ENCODE measurements at places on chromosomes 12 and 14. TPM values are rescaled to one million over a fixed set of nuclear protein-coding genes. Genes with fewer than 3 reads are reported as not detected.

Gene CFAP251
- 0.81 TPM for total RNA-seq

Gene PIWIL1
- total RNA-seq = not detected

Gene NUAK1
- total RNA-seq = 10.1 TPM

Gene CELA1
- total RNA-seq = not detected

Gene MYF5
- total RNA-seq = not detected

Gene PLEKHD1
- 0.37 TPM for total RNA-seq

Gene FAM186B
- 0.46 TPM for total RNA-seq

Gene MGAT4C
- total RNA-seq = 2.1 TPM

Gene LRRK2
- 0.17 TPM for total RNA-seq

Gene CLEC4D
- total RNA-seq = 0.42 TPM

Gene ASCL1
- total RNA-seq = 0.20 TPM

Gene ACRBP
- 1.3 TPM for total RNA-seq

Gene RPL10L
- not detected for total RNA-seq

Gene NTN4
- 0.13 TPM for total RNA-seq

DNA sequence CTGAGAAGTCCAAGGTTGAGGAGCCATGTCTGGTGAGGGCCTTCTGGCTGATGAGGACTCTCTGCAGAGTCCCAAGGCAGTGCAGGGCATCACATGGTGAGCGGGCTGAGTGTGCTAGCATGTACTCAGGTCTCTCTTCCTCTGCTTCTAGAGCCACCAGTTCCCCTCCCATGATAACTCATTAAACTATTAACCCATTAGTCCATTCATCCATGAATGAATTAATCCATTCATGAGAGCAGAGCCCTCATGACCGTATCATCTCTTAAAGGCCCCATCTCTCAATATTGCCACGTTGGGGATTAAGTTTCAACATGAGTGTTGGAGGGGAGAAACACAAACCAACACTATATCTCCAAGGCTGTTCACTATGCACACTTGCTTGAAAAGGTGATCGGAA is 83.7 kb downstream of the TMEM30B start:
- DNase-seq = no peak

DNA sequence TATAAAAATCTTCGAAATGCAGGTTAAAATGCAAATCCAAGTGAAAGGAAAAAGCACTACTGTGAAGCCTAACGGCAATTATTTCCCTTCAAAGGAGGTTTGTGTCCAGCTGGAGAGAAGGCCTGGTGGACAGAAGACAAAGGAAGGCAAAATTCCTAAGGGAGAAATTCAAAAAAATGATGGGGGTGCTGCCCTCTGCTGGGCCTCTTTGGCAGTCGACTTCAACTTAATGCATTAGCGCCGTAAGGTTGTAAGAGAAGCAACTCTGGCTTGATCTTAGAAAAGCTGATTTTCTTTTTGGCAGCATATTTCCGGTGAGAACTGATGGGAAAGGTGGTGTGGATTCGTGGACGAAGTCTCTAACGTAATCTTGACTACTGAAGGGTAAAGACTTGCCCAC is 34.3 kb upstream of the CHFR start:
- no peak for DNase-seq

GRCh38 chr14:54356172-54356571 is 40.6 kb upstream of the CDKN3 start:
- DNase-seq = no peak

GRCh38 chr14:39784461-39784860 is 352.2 kb upstream of the FBXO33 start:
- DNase-seq = no peak

- DNase-seq = no peak
Measured at GRCh38 chr12:113060336-113060960, 3.9 kb downstream of the DTX1 start.

DNA sequence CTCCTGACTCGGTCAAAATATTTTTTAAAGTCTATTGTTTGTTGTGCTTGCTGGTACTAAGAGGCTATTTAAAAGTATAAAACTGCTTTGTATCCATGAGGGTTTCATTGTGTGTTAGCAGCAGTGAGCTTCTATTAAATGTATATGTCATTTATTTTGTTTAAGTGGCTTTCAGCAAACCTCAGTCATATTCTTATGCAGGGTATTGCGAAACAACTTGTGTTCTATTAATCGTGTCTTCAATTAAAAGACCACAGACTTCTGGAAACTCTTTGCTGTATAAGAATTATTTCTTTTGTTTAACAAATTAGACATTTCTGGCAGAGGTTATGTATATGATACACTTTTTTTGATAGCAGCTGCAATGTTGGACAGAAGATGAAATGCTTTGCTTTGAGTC is 6.5 kb downstream of the IAPP start:
- DNase-seq = no peak

GRCh38 chr14:33516898-33517436 is 433.9 kb downstream of the EGLN3 start:
- DNase-seq = no peak

DNA sequence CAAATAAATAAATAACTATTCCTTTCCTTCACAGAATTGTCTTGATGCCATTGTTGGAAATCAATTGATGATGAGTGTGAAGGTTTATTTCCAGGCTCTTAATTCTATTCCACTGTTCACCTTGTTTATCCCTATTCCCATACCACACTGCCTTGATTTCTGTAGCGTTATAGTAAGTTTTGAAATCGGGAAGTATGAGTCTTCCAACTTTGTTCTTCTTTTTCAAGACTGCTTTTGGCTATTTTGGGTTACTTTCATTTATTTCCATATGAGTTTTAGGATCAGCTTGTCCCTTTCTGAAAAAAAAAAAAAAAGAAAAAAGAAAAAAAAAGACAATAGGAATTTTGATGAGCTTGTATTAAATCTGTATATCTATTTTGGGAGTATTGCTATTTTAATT is 9.3 kb upstream of the CDK2AP1 start:
- DNase-seq = no peak

DNA sequence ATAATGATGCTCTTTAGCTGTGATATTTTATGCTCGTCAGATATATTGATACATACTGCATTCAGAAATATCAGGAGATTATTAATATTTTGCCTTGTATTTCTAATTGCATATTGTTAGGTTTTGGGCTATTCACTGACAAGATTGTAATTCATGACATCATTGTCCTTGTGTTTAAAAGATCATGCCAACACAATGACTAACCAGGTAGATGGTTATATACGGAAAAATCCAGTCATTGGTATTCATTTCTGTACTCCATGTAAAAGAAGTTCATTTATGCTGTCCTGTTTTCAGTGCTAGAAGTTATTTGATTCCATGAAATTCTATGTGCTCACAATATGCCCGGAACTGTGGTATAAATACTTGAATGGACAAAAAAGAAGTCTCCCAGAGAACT is 107.5 kb downstream of the KITLG start:
- DNase-seq = no peak

DNA sequence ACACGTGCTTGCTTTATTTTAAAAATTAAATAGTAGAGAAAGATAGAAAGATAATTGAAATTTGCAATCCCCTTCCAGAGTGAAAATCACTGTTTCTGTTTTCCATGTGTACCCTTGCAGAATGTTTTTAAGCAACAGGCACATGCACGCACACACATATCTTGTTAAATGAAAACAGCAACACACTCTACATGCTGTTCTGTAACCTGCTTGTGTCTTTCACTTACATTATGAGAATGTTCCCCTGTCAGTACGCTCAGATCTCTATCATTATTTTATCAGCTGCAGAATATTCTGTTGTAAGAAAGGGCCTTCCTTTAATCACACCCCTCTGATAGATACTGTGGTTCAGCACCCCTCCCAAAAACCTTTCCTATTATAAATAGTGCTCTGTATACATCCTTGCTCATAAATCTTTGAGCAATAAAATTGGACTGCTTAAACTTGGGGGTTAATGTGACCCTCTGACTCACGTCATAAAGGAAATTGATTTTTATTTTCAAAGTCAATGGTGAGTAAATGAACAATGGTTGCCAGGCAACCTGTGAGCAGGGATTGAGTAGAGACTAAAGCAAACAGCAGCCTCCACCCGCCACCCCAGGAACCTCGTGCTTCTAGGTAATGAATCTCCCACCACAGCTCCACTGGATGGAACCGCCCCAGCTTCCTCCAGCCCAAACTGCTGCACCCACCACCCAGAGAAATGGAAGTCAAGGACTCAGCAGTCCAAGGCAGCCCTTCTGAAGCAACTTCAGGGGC is 31.9 kb upstream of the CHGA start:
- DNase-seq = no peak

GRCh38 chr12:57481671-57482070 is 2.0 kb upstream of the ARHGAP9 start:
- DNase-seq = no peak

DNA sequence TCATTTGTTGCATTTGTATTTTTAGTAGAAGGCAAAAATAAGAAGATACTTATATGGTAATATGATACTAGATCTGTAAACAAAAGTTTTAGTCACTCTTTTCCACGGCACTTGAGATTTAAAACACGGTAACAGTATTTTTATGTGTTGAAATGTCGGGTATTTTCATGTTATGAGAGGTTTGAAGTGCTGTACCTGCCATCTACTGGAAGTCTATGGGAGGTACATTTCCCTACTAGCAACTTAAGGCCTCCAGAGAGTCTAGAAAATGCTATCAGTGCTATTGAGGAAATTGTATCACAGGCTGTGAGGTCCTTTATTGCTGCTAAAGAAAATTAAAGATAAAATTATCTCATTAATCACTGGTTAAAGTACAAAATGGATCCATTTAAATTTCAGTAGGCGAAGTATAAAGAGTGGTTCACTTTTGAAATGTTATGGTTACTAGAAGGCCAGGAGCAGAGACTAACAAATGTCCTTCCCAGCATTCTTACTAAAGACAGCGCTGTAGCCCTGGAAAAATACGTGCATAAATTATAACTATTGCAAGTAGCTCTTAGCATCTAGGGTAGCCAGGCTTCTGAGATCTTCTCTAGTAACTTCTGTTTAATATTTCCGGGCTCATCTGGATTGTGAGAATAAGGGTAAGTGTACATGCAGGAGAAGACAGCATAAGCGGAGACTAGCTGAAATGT is 77.6 kb upstream of the PRKD1 start:
- DNase-seq = no peak

DNA sequence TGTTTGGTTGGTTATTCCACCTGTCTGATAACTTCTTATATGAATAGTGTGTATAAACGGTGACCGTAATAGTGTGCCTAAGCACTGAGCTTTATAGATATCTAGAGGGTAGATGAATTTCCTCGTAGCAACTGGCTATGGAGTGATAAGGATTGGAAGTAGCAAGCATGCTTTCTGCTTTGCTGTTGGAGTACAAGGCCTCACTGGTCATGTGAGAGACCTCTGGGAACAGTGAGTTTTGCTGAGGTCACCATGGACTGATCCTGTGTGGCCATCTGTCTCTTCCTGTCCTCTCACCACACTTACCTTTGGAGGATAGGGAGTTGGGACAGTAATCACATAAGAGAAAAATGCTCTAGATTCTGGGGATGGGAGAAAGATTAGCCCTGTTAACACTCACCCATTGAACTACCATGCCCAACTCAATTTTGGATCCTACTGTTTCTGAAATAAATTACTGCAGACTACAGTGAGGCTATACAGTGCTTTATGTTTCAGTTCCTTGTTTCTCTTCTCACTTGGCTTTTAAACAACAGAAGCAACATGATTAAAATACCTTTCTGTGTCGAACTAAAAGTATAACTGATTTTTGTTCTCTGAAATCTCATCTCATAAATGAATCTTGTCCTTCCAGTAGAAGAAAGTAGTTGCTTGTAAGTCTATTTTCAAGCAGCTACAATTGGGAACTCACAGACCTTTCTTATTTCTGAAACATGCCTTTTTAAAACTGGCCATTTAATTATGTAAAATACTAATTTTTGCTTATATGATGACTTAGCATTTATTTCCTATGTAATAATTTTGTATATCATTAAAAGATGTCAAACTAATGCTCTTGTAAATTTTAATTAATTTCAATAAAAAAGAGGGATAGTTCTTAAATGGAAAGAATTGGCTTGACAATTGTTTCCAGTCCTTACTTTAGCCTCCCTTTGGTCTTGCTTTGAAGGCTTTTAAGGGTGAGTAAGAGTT is 8.3 kb downstream of the TMX1 start:
- DNase-seq = no peak

DNA sequence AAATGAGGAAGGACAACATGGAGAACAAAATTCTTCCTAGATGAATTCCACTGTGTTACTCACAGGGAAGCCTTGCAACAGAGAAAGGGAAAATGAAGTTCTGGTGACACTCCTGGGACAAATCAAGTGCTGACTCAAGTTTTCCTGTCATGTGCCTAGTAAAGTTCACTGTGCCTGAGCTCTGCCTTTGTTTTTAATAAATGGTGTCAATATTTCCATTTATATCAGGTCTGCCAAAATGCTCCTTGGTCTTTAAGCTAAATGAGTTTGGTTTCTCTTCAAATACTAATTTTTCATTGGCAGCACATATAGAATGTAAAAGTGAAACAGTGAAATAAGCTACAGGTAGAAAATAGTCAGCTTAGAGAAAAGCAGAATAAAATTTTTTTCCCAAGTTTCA is 33.0 kb downstream of the HIGD1C start:
- no peak for DNase-seq

GRCh38 chr14:106622200-106622745 is 1095.9 kb downstream of the TMEM121 start:
- no peak for DNase-seq

DNA sequence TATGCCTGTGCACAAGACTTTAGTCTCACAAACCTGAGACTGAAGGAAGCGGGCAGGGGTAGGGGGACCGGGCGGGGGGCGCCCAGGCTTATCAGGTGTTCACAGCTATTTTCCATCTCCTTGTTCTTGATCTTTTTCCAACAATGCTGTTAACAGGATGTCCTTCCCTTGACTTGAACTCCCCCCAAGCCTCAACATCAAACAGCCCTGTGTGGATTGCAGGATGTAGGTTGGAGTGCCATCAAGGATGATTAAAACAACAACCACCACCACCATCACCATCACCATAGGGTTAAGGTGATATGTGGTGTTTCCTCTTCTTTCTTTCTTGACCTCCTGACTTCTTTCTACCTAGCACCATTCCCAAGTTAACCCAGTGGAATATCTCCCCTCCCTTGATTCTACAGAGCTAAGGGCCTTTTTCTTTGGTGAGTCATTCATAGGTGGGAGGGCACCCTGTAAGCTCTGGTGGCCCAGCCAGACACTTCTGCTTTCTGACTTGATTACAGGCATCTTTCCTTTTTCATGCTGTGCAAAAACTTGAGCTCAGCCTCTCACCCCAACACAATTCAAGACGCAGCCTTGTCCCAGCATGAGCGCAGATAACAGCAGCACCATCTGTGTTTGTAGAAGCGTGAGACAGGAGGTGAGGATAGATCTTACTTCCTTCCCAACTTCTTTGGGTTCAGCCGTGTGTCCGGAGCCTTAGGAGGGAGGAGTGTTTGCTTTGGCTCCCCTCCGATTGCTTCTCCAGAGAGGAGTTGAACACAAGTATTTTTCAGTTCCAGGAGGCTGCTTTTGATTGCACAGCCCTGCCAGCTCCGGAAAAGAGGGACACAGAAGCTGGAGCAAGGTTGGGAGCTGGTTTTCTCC is 26.8 kb downstream of the FLVCR2 start:
- no peak for DNase-seq

GRCh38 chr14:89955022-89955744 is 544 bp upstream of the TDP1 start:
- DNase-seq = no peak

- DNase-seq = no peak
Measured at GRCh38 chr14:78143489-78144145, 26.6 kb upstream of the NRXN3 start.

GRCh38 chr12:18690653-18691052 is 47.2 kb downstream of the PLCZ1 start:
- no peak for DNase-seq
